8988T (cell line): ENCODE measurements at places on chromosomes 5 and 9.

DNA sequence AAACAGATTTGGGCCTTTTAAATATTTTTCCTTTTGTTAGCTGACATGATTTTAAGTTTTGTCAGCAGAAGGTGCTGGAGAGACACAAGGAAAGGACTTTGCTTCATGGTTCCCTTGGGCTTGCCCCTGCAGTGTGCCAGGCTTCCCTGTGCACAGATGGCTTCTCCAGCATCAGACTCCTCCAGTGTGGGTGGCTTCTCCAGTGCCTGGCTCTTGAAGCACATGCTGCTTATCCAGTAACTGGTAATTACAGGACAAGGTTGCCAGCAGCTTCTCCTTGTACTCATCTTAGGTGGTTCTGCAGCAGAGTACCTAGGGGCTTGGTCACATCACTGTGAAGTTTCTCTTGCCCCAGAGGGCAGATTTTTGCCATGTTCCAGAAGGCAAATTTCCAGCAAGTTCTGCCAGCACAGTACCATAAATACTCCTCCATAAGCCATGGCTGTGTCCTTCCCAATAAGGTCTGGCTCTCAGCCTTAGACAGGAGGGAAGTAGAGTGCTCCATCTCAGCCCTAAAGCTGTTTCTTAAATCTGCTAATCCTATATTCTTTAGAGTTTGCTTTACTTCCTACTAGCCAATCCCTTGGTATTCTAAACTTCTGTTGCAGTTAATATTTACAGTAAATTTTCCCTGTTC, 62.4 kb downstream of the PJA2 start:
- no peak for DNase-seq

DNA sequence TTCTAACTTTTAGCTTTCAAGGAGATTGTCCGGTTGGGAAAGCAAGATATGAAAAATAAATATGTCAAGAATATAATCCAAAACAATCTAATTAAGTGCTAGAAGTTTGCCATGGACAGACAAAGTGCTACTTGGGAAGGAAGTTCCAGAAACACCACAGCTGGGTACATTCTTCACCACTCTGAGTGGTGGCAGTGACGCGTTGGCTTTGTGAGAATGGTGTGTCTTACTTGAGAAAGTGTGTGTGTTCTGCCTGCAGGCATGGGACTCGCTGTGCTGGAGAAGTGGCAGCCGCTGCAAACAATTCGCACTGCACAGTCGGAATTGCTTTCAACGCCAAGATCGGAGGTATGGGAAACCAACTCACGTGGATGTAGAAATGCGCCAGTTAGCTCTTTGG, 177.2 kb downstream of the PCSK5 start:
- no peak for DNase-seq

- DNase-seq: no peak
Measured at GRCh38 chr9:136521537-136521936, 24.3 kb downstream of the NOTCH1 start.

- no peak for DNase-seq
Measured at GRCh38 chr9:1535051-1535450, 480.1 kb upstream of the SMARCA2 start.

- DNase-seq: no peak
Measured at GRCh38 chr5:51691538-51692079, 308.4 kb downstream of the ISL1 start.

GRCh38 chr5:133295520-133295919, 243.7 kb downstream of the HSPA4 start:
- no peak for DNase-seq

DNA sequence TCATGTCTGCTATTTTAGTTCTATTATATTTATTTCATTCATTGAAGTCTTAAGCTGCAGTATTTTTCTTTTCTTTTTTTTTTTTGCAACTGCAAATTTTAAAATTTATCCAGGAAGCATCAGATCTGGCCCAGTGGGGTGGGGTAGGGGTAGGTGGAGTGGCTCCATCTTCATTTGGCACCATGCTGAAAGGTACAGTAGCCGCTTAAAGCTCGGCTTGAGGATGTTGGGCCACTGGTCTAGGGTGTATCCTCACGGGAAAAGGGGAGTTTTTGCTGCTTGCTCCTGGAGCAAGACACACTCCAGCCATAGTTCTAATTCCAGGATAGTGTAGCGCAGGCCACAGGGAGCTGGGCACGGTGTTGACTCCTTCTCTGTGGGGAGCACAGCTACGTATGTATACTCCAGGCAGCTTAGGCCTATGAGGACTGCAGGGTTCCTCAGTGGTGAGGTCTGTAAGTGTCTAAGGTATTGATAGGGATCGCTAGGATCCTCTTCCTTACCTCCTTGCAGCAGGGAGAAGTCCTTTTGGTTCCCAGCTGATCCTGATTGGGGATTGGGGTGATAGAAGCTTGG, 22.7 kb downstream of the RCL1 start:
- DNase-seq: no peak

- DNase-seq: no peak
Measured at GRCh38 chr9:29393064-29393463, 1819.8 kb upstream of the C9orf72 start.

DNA sequence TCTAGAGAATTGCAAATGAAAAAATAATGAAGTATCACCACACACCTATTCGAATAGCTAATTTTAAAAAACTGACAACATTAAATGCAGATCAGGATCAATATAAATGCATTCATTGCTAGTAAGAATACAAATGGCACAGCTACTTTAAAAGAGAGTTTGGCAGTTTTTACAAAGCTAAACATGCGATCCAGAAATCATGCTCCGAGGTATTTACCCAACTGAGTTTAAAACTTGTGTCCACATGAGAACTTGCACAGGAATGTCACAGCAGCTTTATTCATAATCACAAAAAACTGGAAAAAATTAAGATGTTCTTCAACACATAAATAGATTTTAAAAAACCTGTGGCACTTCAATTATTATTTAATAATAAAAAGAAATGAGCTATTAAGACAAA, 345.5 kb upstream of the TRPC7 start:
- no peak for DNase-seq

DNA sequence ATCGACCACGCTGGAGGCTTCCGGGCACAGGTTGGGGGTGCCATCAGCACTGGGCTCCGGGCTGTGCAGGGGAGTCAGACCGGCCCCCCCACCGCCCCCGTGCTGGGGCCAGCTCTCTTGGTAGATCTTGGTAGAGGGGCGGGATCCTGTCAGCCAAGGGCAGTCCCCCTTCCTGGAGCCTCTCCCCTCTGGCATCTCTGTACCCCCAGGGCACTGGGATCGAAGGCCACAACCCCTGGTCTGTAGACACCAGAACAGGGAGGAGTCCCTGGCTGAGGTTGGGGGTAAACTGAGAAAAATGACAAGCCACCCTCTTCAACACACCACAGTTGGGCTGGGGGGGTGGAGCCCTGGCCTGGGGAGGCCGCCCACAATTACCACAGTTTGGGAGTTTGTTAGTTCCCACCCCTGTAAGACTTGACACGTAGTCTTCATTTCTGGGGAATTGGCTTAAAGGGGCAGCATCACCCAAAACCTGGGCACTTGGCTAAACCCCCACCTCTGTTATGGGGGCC, 882 bp downstream of the CERCAM start:
- DNase-seq: no peak

GRCh38 chr9:75440914-75441313, 352.6 kb downstream of the OSTF1 start:
- no peak for DNase-seq

DNA sequence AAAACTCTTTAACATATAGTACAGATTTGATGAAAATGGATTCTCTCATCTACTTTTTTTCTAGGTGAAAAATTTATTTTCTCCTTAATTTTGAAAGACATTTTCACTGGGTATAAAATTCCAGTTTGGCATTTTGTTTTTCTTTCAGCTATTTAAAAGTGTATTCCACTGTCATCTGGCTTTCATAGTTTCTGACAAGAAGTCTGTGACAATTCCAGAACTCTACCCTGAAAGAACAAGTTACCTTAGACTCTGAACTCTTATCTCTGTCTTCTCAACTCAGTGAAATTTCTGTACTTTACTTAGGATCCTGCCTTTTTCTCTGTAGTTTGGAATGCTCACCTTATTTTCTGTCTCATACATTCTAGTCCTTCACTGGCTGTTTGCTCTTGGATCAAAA, 161.7 kb downstream of the RANBP17 start:
- DNase-seq: no peak

DNA sequence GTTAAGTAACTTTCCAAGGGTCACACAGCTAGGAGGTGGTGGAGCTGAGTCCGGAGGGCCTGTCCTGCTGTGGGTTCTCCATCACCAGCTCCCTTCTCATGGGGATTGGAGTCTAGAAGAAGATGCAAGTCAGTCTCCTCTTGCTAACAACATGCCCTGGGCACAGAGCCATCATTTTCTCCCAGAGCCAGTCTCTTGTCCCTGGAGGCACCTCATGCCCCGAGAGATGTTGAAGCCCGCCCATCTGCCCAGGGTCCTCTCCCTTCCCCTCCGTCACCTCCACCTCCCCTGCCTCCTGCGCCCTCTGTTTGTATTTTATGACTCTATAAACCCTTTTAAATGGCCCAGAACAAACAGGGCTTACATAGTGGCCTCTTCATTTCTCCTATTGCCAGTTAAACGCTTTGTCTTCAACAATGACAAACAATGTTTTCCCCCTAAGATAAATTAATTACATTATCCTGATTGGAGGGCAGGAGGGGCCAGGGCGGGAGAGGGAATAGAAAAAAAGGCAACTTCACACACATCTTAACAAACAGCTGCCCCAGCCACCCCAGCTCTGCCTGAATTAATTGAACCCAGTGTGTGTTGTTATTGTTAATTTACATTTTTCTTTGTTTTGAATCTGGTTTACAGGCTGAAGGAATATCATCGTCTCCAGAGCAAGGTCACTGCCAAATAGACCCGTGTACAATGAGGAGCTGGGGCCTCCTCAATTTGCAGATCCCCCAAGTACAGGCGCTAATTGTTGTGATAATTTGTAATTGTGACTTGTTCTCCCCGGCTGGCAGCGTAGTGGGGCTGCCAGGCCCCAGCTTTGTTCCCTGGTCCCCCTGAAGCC, 55.8 kb downstream of the ASS1 start:
- DNase-seq: no peak

GRCh38 chr5:178486239-178486641, 104.0 kb downstream of the COL23A1 start:
- DNase-seq: no peak

GRCh38 chr9:137269231-137269772, 8.2 kb upstream of the TOR4A start:
- DNase-seq: no peak

GRCh38 chr9:132606066-132606465, 23.7 kb downstream of the BARHL1 start:
- no peak for DNase-seq

GRCh38 chr5:36657563-36657995, 51.2 kb downstream of the SLC1A3 start:
- DNase-seq: no peak

- DNase-seq: no peak
Measured at GRCh38 chr9:69130456-69131441, 43.3 kb upstream of the TJP2 start.

GRCh38 chr5:96151891-96152290, 190.2 kb upstream of the ELL2 start:
- DNase-seq: no peak

GRCh38 chr5:32325062-32325461, 12.3 kb upstream of the MTMR12 start:
- DNase-seq: peak; percentile 46

- DNase-seq: no peak
Measured at GRCh38 chr5:180976518-180976917, 12.1 kb upstream of the BTNL3 start.

GRCh38 chr5:180350711-180351465, 2.2 kb downstream of the GFPT2 start:
- no peak for DNase-seq

DNA sequence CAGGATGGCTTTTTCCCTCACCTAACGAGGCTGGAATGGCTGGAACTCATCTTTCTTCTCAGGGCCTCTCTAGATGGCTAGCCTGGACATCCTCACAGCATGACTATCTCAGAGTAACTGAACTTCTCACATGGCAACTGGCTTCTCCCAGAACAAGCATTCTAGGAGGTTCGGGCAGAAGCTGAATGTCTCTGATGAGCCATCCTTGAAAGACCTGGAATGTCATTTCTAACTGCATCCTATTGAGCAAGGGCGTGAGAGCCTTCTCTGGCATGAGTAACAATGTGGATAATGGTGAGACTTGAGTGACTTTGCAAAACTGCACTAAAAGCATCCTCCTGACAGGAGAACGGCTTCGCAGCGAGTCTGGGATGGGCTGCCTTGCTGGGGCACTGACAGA, 487.7 kb downstream of the MAT2B start:
- DNase-seq: no peak

DNA sequence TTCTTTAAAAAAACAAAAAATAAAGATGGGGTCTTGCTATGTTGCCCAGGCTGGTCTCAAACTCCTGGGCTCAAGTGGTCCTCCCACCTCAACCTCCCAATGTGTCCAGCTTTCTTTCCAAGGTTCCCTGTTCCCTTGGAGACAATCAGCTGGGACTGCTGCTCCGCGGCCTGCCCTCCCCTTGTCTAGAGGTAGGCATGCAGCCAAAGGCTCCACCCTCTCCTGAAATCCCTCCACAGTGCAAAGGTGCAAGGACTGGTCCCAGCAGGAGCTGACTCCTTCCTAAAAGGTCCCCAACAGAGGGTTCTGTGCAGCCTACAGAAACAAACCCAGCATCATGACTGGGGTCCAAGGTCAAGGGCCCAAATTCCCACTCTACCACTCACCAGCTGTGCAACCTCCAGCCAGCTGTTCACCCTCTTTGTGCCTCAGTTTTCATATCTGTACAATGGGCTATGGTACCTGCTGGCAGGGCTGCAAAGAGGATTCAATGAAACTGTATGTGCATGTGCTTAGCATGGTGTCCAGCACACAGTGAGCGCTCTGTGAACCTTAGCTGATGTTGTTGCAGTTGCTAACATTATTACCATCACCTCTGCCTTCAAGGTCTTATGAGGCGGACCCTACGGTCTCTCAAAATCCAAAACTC, 47.5 kb downstream of the BARX1 start:
- DNase-seq: no peak

- no peak for DNase-seq
Measured at GRCh38 chr5:109697339-109697738, 7.6 kb downstream of the MAN2A1 start.

DNA sequence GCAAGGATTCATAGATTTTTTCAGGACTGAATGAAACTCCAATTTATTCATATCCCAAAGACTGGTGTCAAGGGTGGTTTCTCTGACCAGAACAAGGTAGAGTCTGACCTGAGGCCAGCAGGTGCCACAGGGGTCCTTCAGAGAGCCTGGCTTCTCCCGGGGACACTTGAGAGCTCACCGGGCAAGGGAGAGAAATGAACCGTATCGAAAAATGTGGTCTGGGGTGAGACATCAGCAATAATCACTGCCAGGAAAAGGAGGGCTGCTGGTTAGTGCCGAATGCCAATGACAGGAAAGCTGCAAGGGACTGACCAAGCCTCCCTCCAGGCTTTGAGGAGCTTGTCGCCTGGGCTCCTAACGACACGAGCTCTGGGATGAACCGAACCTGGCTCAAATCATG, 142.7 kb downstream of the TTLL11 start:
- no peak for DNase-seq

DNA sequence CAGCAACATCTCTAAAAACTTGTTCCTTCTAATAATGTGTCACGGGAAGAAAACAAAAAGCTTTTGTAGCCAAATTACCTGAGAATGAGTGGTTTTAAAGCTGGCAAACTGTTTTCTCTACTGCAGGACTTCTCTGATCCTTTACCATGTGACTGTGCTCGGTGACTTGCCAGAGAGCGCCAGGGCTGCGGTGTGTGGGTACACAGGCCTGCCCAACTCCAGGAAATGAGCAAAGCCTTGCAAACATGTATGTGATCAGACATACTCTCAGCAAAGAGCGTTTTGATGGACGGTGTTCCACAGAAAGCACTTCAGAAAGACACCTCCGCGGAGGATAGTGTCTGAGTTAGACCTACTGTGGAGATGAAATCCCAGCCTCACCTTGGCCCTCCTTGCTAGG, 157.3 kb downstream of the SPOCK1 start:
- no peak for DNase-seq
